T-helper 2 cell (primary cell): ENCODE measurements at places on chromosomes 6 and 20.

GRCh38 chr20:63698739-63699465 lies 2.5 kb downstream of the TNFRSF6B start:
- peak; percentile 39 for DNase-seq

DNA sequence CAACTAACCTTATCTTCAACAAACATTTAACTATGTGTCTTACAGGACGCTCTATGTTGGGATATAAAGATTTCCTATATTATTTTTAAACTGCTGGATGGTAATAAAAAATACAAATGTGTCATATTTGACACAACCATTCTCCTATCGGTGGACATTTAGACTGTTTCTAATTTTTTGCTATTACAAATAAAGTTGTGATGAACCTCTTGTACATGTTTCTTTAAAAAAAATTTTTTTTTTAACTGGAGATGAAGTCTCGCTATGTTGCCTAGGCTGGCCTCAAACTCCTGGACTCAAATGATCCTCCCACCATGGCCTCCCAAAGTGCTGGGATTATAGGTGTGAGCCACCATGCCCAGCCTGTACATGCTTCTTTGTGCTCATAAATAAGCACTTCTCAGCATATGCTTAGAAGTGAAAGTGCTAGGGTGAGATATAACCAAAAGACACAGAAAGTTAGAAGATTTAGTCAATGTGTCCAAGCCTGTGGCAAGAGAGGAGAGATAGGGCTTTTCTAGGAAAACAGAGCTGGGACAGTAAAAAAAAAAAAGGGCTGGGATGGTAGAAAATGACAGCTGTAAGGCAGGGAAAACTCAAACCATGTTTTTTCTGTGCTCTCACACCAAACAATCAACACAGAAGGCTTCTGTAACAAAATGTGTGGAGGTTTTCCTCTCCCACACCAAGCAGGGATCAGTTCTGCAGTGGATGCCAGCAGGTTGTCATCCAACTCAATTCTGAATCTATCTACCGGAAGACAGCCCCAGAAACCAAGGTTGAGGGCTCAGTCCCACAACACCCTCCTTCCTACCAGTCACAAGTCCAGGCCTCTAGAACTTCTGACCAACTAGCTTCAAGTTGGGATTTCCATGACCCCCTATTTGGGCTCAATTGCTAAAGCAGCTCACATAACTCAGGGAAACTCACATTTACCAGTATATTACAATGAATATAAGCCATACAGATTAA lies 70.0 kb upstream of the SMIM29 start:
- no peak for DNase-seq

GRCh38 chr6:140561701-140562100 lies 1187.3 kb upstream of the CITED2 start:
- no peak for DNase-seq

- no peak for DNase-seq
Observed at GRCh38 chr20:49892817-49893216, 22.5 kb downstream of the SPATA2 start.

- DNase-seq, result no peak
Observed at GRCh38 chr20:51654495-51654894, 112.0 kb upstream of the NFATC2 start.

DNA sequence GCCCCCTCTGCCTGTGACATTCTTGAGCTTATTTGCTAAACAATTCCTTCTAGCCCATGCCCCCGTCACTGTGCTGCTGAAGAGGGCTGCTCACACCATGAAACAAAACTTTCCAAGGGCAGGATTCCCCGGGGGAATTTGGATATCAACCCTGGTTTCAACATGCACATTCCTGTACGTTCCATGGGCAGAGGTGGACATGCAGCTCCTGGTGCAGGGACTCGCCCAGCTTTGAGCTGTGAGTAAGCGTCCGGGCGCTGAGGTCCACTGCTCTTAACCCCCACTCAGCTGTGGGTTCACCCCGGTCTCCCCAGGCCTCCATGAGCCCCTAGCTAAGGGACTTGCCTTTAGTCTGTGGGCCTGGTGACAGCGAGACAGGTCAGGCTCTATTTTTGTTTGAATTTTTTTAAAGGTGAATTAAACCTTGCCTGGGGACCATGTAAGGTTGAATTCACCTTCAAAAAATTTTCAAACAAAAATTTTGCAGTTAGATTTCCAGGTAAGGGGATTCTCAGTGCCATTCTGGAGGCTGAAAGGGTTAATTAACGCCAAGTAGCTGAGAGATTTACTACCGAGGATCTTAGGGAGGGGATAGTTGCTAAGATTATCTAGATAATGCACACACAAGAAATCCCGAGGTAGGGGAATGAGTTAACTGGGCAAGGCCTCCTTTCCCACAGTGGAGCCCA lies 70.3 kb upstream of the SLC22A23 start:
- DNase-seq, result no peak

DNA sequence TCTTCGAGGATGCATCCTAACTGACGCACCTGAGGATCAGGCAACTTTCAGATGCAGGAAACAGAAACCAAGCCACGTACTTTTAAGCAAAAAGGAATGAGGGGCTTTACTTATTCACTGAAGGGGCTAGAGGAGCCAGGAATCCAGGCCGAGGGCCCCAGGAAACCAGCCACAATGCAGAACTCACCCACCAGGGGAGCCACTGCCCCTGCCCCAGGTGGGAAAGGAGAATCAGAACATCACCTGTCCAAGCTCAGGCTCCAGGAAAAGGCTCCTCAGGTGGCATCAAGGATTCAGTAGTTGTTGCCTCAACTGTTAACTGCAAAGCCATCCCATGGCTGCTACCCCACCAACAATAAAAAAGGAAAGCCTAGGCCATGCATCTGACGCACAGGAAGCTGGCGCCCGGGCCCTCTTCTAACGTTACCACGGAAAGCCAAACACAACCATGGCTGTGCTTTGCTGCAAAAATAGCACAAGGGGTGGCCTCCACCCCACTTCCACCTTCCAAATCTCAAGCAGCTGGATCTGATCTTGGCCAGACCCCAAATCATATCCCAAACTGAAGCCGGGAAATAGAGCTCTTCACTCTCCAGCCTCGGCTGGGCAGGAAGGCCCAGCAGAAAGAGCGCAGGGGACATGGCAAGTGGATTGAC lies 121.0 kb downstream of the PREX1 start:
- DNase-seq, result peak; percentile 23

GRCh38 chr6:150243620-150244314 lies 100.9 kb downstream of the PPP1R14C start:
- DNase-seq, result no peak

DNA sequence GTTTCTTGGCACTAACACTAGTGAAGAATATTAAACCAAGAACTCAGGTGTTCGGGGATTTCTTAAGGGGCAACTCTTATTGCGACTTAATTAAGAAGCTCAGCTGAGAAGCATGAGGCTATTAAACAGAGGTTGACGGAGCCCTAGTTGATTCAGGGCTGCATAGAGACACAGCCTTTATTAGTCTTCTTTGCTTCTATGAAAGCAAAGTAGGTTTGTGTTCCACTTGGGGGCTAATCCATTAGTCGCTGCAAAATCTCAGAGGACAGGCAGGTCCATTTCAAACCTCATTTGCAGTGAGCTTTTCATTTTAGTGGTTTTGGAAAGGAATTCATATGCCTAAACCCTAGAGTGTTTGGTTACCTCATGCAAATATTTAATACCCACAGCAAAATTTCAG lies 506.6 kb upstream of the SULF2 start:
- DNase-seq, result no peak

- no peak for DNase-seq
Observed at GRCh38 chr6:40247516-40248115, 313.4 kb upstream of the MOCS1 start.

DNA sequence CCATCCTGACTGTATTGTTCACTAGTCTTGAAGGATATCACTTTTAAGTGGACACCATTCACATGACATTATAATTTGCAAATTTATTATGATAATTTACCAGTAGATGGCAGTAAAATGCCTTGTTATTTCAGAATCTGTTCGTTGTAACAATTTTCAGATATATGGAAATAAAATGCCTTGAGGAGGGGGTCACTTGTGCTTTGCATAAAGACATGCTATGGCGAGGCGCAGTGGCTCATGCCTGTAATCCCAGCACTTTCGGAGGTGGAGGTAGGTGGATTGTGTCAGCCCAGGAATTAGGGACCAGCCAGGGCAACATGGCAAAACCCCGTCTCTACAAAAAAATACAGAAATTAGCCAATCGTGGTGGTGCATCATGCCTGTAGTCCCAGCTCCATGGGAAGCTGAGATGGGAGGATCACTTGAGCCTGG lies 9.0 kb upstream of the NCOA6 start:
- peak; percentile 49 for DNase-seq

- no peak for DNase-seq
Observed at GRCh38 chr20:57804470-57805250, 94.8 kb upstream of the PMEPA1 start.

DNA sequence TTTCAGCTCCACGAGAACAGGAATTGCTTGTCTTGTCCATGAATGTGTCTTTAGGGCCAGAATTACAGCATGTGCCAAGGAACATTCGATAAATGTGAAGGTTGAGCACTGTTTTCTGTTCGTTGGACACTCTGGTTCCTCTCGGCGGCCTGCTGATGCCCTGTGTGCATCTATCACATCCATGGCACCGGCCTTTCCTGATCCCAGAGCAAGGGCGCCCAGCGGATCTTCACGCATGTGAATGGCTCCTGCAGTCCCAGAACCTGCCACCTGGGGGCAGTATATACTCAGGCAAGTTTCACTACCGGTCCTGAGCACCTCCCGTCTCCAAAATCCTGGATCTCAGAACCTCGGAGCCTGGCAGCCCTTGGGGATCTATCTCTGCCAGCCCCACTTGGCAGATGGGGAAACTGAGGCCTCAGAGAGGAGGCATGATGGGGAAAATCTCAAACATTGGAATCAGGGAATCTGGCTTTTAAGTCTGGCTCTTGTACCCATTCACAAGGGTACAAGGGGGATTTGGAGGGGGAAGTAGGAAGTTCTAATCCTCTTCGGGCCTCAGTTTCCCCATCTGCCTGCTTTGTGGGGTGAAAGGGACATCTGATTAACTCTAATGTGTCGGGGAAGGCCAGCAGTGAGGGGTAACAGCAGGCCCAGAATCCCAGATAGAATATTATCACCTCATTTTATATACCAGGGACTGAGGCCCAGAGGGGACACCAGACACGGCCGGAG lies 4.3 kb upstream of the CEBPB start:
- DNase-seq, result peak; percentile 66

GRCh38 chr20:40777653-40778052 lies 88.6 kb upstream of the MAFB start:
- no peak for DNase-seq

DNA sequence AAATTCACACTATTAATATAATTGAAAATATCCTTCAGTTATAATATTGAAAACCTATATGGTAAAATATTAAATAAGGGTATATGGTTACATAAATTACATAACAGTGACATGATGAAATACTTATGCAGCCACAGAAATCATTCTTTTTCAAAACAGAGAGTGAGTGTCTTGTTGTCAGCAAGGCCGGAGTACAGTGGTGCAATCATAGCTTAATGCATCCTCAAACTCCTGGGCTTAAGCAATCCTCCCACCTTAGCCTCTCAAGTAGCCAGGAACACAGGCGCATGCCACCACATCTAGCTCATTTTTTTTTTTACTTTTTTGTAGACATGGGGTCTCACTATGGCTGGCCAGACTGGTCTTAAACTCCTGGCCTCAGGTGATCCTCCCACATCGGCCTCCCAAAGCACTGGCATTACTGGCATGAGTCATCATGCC lies 40.4 kb downstream of the FAM8A1 start:
- DNase-seq, result no peak

DNA sequence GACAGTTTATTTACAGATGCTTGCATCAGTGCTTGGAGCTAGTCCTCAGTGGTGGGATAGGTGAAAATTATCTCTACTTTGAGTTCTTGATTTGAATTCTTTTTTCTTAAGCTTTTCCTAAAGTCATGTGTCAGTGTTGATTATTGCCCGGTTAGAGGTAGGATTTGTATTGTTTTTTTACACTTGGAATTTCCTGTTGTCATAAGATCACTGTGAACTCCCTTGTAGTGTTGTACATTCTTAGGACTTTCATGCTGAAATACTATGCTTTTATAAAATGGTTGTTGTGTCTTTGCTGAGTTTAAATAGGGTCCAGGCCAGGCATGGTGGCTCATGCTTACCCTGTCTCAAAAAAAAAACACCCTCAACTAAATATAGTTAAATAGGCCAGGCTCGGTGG lies 20.3 kb downstream of the ASXL1 start:
- no peak for DNase-seq

GRCh38 chr6:5486214-5486613 lies 224.9 kb downstream of the FARS2 start:
- no peak for DNase-seq
